ENCODE measurements at places on chromosomes 7 and 10. TPM values are rescaled to one million over a fixed set of nuclear protein-coding genes. Genes with fewer than 3 reads are reported as not detected.

PHTF2 gene
- total RNA-seq: 9.2 TPM

NPFFR1 gene
- total RNA-seq: not detected

HDAC9 gene
- total RNA-seq: 0.06 TPM

SCIN gene
- total RNA-seq: not detected

MUC12 gene
- total RNA-seq: not detected

DNAJC30 gene
- 3.3 TPM for total RNA-seq

SYT15 gene
- 0.38 TPM for total RNA-seq

FHIP2A gene
- 8.3 TPM for total RNA-seq

LGI1 gene
- total RNA-seq: not detected

OR9A2 gene
- total RNA-seq: not detected

SPDYE5 gene
- not detected for total RNA-seq

ADAM8 gene
- 0.93 TPM for total RNA-seq

PRKAR2B gene
- not detected for total RNA-seq

CACNA2D1 gene
- not detected for total RNA-seq

IL6 gene
- total RNA-seq: not detected

EXOC4 gene
- total RNA-seq: 39.0 TPM

SDHAF3 gene
- total RNA-seq: 32.6 TPM

HOGA1 gene
- total RNA-seq: 18.8 TPM

ZNF273 gene
- 6.8 TPM for total RNA-seq

AMPH gene
- total RNA-seq: not detected

SPDYE8 gene
- not detected for total RNA-seq

NME8 gene
- not detected for total RNA-seq

TMEM26 gene
- total RNA-seq: not detected

STK31 gene
- not detected for total RNA-seq

OR2A1 gene
- not detected for total RNA-seq

PDE1C gene
- total RNA-seq: not detected

CHRM2 gene
- not detected for total RNA-seq

CDC14C gene
- not detected for total RNA-seq

TACR2 gene
- total RNA-seq: not detected

PNLIPRP2 gene
- total RNA-seq: 0.95 TPM

ZNF488 gene
- 0.17 TPM for total RNA-seq

CHAT gene
- not detected for total RNA-seq

RASSF4 gene
- total RNA-seq: 51.7 TPM

SEMA3A gene
- total RNA-seq: 0.56 TPM

PPP1R9A gene
- total RNA-seq: 18.2 TPM

CDK1 gene
- 221 TPM for total RNA-seq

GSTO2 gene
- 3.4 TPM for total RNA-seq

FKBP14 gene
- total RNA-seq: 20.2 TPM

ACTR1A gene
- total RNA-seq: 62.8 TPM

CPED1 gene
- 41.6 TPM for total RNA-seq

TBXAS1 gene
- total RNA-seq: 4.0 TPM

AGAP3 gene
- 24.9 TPM for total RNA-seq

ZNF282 gene
- total RNA-seq: 19.3 TPM

SAP25 gene
- total RNA-seq: not detected

CCDC172 gene
- not detected for total RNA-seq

ZNF138 gene
- 5.8 TPM for total RNA-seq

VAX1 gene
- total RNA-seq: not detected

ORC5 gene
- 18.6 TPM for total RNA-seq

PRR15 gene
- 7.8 TPM for total RNA-seq

MYH16 gene
- total RNA-seq: 0.15 TPM

GPR26 gene
- not detected for total RNA-seq

MDH2 gene
- 90.3 TPM for total RNA-seq

SEPTIN7 gene
- 129 TPM for total RNA-seq

PRSS2 gene
- not detected for total RNA-seq

TRPV5 gene
- not detected for total RNA-seq

GHRHR gene
- total RNA-seq: not detected

MYL10 gene
- total RNA-seq: not detected

Measured in HepG2 (cell line).